ENCODE measurements at places on chromosomes 2 and 18.

DNA sequence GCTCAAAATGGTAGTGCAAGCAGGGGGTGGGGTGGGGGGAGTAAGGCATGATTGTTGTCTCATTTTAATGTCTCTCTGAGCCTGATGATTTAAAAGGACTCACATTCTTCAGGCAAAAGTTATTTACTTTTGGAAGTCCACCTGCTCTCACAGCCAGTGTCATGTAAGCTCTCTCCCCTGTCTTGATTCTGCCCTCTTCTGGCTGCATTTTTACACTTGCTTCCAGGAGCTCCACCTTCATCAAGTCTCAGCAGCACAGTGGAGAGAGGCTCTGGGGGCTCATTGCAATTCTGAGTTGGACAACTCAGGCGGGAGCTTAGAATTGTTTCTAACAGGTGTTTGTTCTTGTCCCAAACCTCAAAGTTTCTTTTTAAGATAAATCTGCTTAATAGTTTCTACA lies 39.2 kb downstream of the GNAL start:
- DNase-seq: peak; percentile 9

- peak; percentile 18 for DNase-seq
Observed at GRCh38 chr2:143937723-143938350, 582.1 kb downstream of the ZEB2 start.

- no peak for DNase-seq
Observed at GRCh38 chr2:200095436-200095835, 140.1 kb downstream of the MAIP1 start.

DNA sequence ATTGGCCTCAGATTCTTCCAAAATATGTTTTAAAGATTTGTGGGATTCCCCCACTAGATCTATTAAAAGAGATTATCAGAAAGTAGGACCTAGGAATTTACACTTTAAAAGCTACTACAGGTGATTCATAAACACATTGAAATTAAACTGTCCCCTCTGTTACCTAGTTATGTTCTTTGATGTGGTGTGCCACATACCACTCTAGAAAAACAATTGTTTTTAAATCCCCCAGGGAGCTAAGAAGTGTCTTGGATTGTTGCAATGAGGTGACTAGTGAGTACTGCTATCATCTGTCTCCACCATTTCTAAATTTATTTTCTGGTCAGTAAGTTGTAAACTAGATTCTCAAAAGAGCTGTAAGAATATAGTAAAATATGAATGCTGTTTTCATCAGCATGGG lies 214.5 kb upstream of the DOK6 start:
- no peak for DNase-seq

GRCh38 chr2:150789376-150789905 lies 302.0 kb upstream of the RND3 start:
- peak; percentile 25 for DNase-seq

GRCh38 chr18:12659904-12660605 lies 2.1 kb upstream of the SPIRE1 start:
- peak; percentile 88 for DNase-seq

GRCh38 chr2:43333656-43334144 lies 107.3 kb upstream of the ZFP36L2 start:
- DNase-seq: peak; percentile 71

- no peak for DNase-seq
Observed at GRCh38 chr2:233331536-233331935, 22.8 kb upstream of the DGKD start.

DNA sequence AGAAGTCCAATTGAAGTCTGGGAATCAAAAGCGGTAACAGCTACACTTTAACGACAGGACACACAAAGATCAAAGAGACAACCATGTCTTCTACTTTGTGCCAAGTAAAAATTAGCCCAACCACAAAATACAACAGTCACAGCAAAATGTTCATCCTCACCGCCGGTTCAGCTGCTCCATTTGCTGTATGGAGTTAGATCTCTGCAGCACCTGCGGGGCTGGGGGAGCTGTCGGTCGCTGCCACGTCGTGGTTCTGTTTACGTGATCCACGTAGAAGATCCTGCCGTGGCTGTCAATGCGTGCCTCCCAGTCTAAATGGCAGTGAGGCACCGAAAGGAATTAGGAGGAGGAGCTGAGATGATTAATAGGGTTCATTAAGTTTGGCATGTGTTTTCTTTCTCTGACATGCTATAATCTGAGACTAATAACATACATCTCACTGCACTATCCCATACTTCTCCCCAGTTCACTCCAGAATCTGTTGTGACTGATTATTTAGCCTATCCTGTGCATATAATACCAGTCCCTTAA lies 136.5 kb upstream of the STK17B start:
- no peak for DNase-seq

DNA sequence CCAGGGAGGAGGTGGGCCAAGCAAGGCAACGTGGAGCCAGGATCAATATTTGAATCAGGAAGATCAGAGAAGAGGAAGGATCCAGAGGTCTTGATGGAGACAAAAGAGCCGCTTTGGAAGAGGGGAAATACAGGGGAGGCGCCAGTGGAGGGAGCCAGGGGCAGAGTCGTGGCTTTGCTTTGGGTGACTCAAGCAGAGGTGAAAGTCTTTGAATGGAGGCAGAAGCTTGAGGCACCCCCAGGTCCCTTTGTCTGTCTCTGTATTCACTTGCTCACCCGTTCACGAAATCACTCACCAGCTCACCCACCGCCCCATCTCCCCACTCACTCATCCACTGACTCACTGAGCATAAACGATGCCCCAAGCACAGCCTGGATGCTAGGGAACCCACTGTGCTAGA lies 134.1 kb downstream of the ACOXL start:
- no peak for DNase-seq

DNA sequence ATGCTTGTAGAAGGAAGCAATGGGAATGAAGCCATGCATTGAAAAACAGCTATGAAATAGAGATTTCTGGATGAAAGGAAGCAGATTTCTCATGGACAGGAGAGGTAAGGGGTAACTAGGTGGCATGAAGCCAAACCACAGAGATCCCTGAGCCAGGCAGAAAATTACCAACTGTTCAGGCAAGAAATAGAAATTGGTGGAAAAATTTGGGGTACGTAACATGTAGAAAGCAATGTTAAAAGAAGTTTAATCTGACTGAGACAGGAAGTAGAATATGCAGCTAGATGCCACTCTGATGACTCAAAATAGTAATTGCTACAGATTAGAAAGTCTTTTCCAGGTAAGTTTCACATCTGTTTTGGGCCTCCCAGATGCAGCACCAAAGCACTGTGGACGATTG lies 928.5 kb upstream of the CELF4 start:
- no peak for DNase-seq

All from adipocyte (in vitro differentiated cells).